ENCODE measurements at places on chromosomes 1 and 21.
A peak's percentile ranks its signal among the peaks of the same experiment; 100 is the strongest.

DNA sequence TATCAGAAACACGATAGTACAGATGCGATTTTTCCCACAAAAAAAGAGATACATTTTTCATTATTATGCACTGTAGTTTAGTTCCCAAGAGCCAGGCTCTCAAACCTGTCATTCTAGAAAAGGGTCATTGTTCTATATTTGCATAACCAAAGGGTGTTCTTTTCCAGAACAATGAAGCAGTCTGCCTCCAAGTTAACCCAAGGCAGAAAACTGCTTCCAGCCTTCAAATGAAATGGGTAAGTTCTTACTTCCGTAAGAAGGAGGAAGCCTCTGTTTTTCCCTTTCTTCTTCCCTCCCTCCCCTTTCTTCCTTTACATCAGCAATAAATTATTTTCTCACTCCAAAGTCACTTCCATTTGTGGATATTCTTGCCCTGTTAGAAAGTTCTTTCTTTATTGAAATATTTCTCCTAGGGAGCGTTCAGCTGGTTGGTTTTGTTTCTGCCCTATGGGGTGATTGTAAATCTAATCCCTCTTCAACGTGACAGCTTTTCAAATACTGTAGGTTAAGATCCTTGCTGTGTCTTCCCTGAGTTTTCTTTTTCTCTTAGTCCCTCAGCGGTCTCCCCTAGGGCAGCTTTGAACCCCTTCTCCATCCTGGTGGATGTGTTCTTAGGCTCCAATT lies 77.3 kb upstream of the PTGFRN start:
- no peak for DNase-seq

GRCh38 chr1:1797731-1798341 lies 19.6 kb upstream of the NADK start:
- DNase-seq = no peak

GRCh38 chr1:33908324-33908956 lies 44.6 kb downstream of the HMGB4 start:
- no peak for DNase-seq

GRCh38 chr1:11641776-11642305 lies 12.4 kb downstream of the FBXO2 start:
- DNase-seq = no peak

- no peak for DNase-seq
Observed at GRCh38 chr1:178849918-178850317, 21.0 kb downstream of the ANGPTL1 start.

DNA sequence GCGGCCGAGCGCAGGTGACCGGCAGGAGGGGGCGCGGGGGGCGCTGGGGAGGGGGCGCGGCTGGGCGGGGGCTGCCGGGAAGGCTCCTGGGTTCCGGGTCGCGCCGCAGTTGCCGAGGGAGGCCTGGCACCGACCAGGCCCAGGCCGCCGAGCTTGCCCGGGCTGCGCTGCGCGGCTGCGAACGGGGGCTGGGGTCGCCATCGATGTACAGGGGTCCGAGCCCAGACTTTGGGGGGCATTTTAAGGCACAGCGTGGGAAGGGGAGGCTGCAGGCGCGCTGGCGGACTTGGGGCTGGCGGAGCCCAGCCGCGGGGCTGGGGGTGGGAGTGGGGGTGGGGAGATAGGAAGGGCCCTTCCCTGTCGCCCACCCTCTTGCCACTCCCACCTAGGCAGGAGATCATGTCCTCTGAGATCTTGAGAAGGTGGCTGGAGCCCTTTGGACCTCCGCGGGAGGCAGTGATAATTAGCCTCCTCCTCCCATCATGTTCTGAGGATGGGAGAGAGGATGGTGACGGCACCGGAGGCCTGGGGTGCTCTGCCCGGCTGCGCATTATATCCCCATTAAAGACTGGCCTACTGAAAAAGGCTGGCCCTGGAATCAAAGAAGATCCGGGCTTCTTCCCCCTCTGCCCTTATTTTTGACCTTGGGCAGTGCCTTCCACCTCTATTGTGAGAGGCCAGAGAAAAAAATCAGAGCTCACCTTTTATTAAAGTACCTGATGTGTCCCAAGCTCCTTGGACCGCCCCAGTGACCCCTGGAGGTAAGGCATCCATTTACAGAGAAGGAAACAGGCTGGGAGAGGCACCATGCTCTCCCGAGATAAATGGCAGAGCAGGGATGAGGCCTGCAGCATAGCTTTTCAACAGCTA lies 497 bp downstream of the FBXO44 start:
- DNase-seq = no peak

- no peak for DNase-seq
Observed at GRCh38 chr1:54301497-54301896, 101.5 kb downstream of the MRPL37 start.

- no peak for DNase-seq
Observed at GRCh38 chr21:31660259-31660565, 719 bp downstream of the SOD1 start.

GRCh38 chr1:235863699-235864093 lies 3.0 kb downstream of the LYST start:
- no peak for DNase-seq

GRCh38 chr1:17640393-17640792 lies 100.9 kb downstream of the ARHGEF10L start:
- DNase-seq = no peak

- no peak for DNase-seq
Observed at GRCh38 chr1:220221670-220222069, 50.6 kb downstream of the RAB3GAP2 start.

- DNase-seq = no peak
Observed at GRCh38 chr1:219427403-219427802, 185.5 kb downstream of the ZC3H11B start.

DNA sequence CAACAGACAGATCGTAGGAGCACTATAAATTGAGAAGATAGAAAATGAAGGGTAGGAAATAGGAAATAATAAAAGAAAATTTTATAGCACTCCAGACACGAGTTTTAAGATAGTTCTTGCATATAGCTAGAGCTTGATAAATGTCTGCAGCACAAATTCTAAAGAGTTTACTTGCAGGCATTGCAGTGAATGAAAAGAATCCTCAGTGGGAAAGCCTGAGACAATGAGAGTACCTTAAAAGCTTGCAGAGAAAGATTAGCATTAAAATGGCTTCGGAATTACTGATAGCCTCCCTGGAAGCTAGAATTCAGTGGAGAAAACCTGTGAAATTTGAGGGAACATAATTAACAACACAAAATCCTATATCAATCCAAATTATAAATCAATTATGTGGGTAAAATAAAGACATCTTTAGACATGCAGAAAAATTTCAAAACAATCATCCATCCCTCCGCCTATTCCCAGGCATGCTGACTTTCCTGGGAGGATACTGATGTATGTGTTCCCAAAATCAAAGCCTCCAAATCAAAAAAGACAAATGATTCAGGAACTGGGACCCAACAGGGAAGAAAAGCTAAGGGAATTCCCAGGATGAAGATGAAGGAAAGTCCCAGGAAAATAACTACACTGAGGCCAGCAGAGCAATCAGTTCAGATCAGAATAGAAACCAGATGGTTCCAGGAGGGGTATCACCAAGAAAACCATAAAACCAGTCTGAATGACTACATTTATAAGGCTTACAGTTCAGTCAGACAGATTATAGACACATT lies 305.9 kb upstream of the USP25 start:
- DNase-seq = no peak

DNA sequence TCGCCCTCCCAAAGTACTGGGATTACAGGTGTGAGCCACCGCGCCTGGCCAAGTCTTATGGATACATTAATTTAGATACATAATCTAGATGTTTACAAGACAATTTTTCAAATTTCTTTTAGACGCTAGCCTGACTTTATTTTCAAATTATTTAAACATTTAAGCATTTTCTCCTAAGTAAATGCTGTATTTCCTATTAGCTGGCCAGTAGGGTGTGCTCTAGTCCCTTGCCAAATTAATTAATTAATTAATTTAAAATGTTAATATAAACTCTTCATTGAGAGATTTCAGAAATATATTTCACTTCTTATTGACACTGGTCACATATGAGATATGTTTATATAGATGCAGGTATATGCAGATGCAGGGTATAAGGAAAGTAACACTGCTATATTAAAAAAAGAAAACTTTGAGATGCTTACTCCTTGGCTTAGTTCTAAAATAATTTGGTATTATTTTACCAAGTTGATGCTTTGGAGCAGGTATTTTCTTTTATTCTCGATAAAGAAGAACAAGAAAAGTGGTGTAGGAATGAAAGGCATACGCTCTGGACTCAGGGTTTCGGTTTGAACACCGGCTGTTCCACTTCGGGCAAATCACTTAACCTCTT lies 5.2 kb upstream of the ERRFI1 start:
- DNase-seq = no peak

GRCh38 chr1:40531381-40532061 lies at the start of gene ZNF684:
Gene ZNF684 (plus strand): TSS chr1:40531637. CDS start chr1:40533167, 1,530 bp downstream.
- peak; percentile 52 for DNase-seq

GRCh38 chr1:145720878-145721671 lies 1.8 kb downstream of the CD160 start:
- peak; percentile 32 for DNase-seq

DNA sequence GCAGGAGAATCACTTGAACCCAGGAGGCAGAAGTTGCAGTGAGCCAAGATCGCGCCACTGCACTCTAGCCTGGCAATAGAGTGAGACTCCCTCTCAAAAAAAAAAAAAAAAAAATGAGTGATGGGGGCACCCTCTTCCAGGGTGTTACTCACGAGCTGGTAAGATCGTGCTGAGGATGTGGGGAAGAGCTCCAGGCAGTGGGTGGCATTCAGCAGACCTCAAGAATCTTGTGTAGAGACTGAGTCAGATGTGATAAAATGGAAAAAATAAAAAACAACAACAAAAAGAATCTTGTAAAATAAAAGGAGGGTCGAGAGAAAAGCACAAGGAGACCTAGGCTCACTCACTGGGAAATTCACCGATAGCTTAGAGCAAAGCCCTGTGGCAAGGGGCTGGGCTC lies 38.5 kb downstream of the EPHA2 start:
- DNase-seq = no peak

DNA sequence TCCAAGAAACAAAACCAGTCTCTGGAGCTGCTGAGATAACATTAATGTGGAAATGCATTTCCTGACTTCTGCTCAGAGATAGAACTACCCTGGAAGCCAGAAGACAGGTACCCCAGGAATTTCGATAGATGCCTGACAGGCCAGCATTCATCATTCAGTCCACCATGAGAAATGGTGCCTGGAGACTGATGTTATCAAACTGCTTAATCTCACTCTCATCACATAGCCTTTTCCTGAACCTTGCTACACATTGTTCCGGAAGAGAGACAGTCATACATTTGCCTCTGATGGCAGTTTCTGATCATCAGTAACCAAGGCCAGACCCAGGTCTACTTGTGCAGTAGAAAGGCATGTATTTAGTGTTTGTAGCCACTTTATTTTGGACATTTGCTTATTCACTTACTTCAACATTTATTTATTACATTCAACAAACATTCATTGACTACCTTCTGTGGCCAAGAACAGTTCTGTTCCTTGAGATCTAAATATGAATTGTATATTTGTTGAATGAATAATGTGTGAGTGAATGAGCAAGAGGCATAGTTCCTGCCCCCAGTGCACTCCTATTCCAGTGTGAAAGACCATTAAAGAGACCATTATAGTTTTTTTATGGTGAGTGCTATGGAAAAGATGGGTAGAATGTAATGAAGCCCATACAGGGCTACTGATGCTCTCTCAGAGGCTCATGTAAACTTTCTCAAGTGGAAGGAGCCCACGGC lies 485.7 kb downstream of the NUF2 start:
- no peak for DNase-seq

DNA sequence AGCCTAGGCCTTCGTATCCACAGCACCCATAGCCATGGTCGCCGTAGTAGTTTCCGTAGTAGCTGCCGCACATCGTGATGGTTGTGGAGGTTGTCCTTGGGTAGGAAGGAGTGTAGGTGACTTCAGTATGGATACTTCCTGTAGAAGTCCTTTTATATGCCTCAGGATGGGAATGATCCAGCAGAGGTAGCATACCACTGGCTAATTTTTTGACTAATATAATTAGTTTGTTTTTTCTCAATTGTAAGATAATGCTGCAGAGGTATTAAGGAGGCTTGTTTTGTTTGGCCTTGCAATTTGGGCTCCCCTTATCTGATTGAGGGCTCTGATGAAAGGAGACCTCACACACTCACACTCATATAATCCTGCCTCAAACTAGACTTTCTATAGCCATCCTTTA lies at the start of gene KRTAP6-2:
KRTAP6-2 (minus strand) TSS at position 101 of the 400 bp plus-strand sequence; CDS start at position 73, 28 bp downstream.
- DNase-seq = no peak

GRCh38 chr1:113027449-113027848 lies 45.5 kb upstream of the LRIG2 start:
- no peak for DNase-seq

GRCh38 chr1:58837886-58838285 lies 54.0 kb upstream of the JUN start:
- DNase-seq = no peak

GRCh38 chr1:64864018-64864940 lies 102.1 kb downstream of the JAK1 start:
- DNase-seq = peak; percentile 21

- DNase-seq = no peak
Observed at GRCh38 chr1:22408230-22408629, 43.4 kb upstream of the ZBTB40 start.

GRCh38 chr21:29152916-29153315 lies 22.5 kb downstream of the MAP3K7CL start:
- no peak for DNase-seq

GRCh38 chr1:84541679-84542078 lies 32.6 kb downstream of the CTBS start:
- DNase-seq = no peak

GRCh38 chr1:153431002-153431401 lies 14.7 kb downstream of the S100A7A start:
- DNase-seq = no peak

DNA sequence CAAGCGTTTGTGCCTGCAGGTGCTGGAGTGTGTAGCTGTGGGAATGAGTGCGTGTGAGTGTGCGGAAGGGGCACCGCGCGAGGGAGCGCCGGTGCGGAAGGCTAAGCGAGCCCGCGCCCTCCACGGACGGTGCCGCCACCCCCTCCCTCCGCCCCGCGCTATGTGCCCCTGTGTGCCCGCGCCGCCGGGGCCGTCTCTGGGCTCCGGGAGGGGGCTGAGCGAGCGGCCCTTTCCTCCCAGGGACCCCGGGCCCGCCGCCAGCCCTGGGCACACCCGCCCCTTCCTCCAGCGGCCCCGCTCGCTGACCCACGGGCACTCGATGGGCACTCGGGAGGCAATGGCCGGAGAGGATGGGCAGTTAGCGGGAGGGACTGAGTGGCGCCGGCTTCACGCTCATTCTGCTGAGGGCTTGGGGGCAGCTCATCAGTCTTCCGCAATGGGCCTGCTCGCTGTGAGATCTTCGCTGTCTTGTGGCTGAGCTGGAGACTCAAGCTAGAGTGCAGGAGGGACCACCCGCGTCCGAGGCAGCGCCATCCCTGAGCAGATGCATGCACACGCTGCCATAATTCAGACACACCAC lies 8.6 kb upstream of the ADGRB2 start:
- no peak for DNase-seq

- no peak for DNase-seq
Observed at GRCh38 chr1:219973213-219973612, 44.9 kb upstream of the SLC30A10 start.

All from substantia nigra (tissue), 51 donors.